ENCODE measurements at places on chromosomes 6 and 20. TPM values are rescaled to one million over a fixed set of nuclear protein-coding genes. Genes with fewer than 3 reads are reported as not detected.

DNA sequence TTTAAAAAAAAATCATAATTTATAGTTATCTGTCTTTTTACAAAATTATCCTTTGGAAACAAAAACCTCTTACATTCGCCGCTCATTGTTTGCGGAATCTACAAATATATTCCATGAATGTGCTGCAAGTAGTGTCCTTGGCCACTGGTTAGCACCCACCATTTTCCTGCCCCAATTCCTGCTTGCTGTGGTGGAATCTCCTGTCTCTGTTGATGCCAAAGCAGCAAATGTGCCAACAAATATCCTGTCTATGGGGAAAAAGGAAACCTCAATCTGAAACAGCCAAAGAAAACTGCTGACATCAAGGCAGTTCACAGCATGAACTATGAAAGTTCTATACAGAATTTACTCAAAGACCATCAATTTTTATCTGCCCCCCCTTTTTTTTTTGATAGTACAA is 603.6 kb downstream of the COL12A1 start:
- no peak for DNase-seq

- no peak for DNase-seq
Observed at GRCh38 chr6:36052097-36052496, 24.5 kb downstream of the MAPK14 start.

DNA sequence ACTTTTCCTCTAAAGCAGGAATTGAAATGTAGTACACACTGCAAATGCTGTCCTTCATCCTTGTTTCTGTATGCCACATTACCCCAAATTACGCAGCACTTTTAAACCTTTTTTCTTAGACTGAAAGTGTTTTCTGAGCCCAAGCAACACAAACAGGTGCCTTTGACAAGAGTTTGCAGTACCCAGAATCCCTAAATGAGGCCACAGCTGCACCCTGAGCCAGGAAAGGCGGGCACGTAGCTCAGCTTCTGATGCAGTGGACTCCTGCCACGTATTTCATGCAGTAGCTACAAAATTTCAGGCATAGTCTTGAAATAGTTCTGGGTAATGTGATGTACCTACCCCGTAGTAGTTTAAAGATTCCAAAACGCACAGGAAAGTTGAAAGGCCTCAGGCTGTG is 31.0 kb upstream of the CLDN20 start:
- no peak for DNase-seq

The NOX3 gene
- not detected for total RNA-seq

DNA sequence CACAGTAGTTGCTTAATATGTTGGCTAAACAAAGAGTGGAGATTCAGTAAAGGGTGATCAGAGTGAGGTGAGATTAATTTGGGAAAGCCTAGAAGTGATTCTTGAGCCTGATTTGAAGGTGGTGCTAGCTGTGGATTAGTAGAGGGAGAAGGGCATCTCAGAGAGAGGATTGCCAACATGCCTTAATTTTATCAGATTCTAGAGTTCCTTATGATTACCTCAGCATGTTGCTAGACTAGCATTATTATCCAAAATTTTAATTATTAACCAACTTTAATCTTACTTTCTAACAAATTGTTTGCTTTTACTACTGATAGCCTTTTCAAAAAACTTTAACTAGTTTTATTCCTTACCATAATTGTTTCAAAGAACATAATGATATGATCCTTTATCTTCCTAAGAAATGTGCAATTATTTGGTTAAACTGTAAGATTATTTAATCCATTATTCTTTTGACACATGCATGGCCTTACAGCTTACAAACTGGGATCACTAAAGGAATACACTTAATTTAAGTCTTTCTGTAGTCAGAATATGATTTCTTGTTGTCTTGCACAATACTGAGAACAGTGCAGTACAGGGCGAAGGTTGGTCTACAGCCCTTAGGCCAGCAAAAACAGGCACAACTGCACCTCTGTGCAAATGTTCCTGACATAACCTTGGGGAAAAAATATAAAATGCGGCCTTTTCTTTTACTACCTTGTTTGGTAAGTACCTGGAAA is 88.9 kb downstream of the SLC16A10 start:
- DNase-seq: no peak

DNA sequence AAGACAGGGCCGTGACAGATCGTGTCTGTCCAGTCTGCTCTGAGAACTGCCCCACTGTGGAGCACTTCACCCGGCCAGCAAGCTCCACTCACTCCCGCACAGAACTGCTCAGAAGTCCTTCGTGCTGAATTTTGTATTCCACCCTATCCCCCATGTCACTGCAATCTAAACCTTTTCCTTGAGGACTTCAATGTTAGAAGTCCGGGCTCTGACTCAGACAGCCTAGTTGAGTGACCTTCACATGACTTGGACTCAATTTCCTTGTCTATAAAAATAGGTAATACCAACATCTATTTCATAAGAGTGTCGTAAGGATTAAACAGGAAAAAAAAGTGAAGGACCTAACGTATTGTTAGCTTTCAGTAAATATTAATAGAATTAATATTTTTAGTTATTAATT is 161.6 kb downstream of the QRSL1 start:
- no peak for DNase-seq

GRCh38 chr20:12999201-12999600 is 9.6 kb upstream of the SPTLC3 start:
- no peak for DNase-seq

The SIRPB1 gene
- 1.3 TPM for total RNA-seq

DNA sequence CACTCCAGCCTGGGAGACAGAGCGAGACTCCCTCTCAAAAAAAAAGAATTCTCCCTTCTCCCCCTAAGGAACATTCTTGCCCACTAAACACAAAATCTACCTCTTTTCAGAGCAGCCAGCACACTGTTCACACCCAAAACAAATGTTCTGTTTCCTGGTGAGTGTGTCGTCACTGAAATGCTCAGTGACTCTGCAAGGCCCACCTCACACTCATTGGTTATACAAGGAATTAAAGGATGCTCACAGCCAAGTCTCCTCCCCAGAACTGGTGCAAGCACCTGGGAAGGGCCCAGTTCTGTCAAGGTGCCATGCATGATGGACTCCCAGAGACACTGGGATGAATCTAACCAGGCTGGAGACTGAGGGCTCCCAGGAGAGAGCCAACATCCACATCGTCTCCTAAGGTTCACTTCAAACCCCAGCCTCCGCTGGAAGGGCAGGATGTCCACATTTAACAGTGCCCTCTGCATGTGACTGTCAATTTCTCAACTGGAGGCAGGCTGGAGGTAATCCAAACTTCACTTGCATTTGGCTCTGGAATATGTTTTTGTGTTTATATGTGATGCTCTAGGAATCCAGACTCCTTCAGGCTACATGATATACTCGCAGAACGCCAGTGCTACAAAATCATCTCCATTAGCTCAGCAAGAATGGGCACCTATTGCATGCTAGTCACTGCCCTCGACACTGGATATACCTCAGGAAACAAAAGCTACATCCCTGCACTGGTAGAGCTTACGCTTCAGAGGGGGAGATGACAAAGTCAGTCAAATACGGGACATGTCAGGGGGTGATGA is 7.1 kb downstream of the RRBP1 start:
- no peak for DNase-seq

DNA sequence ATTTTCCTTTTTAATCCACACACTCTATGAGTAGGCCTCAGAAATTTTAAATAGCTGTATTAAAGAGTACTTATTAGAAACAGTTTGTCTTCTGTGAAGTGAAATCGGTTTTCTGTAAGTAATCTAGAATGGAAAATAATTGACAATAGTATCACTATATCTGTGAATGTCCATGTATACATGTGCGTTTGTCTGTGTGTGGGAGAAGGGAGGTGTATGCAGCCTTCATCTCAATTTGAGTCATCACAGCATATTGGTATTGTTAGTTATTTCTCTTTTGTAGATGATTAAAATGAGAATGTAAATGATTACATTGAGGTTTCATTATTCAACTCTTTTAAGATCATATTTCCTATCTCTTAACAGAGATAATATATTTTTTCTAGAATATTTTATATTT is 206.0 kb downstream of the EYS start:
- DNase-seq: no peak

The CDH26 gene
- 2.3 TPM for total RNA-seq

The SLC17A2 gene
- not detected for total RNA-seq

GRCh38 chr6:164214066-164214465 is 799.5 kb downstream of the QKI start:
- DNase-seq: no peak

DNA sequence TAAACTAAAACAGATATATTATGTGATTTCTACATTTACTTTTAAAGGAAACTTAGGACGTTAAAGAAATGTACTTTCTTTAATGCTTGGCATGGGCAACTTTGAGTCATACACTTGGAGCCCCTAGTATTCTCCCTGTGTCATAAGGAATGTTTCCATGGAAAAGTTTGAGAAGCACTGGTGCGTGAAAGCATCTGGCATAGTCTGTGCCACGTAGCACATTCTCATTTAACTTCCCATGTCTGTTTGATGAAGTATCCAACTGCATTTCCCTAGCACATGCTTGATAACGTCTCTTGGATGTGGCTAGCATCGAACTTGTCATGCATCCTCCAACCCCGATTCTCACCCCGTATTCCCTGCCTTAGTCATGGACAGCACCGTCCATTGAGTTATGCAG is 172.0 kb downstream of the TBC1D7 start:
- DNase-seq: no peak

All from B cell (primary cell).